ENCODE measurements at places on chromosomes 4 and X.
A peak's percentile ranks its signal among the peaks of the same experiment; 100 is the strongest.

GRCh38 chr4:171588051-171588545, 225.1 kb upstream of the GALNTL6 start:
- no peak for DNase-seq

- no peak for DNase-seq
Observed at GRCh38 chrX:153970357-153971123, 1.1 kb downstream of the HCFC1 start.

DNA sequence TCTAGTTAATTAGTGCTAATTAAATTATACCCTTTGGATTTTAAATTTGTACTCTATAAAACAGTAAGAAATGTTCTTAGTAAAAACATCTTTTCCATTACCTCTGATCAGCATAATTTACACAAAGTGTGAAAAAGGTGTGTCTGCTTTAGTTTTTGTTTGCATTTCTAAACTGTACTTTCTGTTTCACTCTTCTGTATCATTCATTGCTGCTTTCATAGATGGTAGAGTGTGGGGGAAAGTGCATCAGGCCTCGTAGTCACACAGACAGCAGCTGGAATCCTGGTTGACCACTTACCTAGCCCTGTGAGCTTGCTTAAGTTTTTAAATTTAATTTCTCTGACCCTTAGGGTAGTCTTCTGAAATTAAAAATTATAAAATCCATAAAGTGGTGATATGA, 275.4 kb upstream of the PITX2 start:
- no peak for DNase-seq

- no peak for DNase-seq
Observed at GRCh38 chrX:93985344-93986307, 311.6 kb downstream of the FAM133A start.

- DNase-seq: no peak
Observed at GRCh38 chr4:177632481-177632880, 190.2 kb upstream of the AGA start.

DNA sequence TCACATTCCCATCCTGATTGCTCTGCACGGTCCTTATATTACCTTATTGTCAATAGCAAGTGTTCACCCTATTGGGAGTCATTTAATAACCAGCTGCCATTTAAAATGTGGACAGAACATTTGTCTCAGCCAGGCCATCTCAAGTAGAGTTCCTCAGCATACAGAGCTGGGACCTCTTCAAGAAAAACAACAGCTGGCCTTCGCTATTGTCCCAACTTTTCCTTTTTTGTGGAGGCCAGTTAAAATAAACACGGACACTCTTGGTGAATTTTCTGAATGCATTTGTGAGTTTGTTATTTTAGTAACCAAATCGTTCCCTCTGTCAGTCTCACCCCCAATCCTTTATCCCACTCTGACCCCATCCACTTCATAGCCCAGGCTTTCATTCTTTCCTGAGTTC, 395.3 kb upstream of the PITX2 start:
- no peak for DNase-seq

- no peak for DNase-seq
Observed at GRCh38 chr4:145895056-145895455, 43.6 kb downstream of the ZNF827 start.

- no peak for DNase-seq
Observed at GRCh38 chrX:2967998-2968909, 38.1 kb upstream of the ARSH start.

GRCh38 chr4:108322497-108322896, 153.8 kb upstream of the LEF1 start:
- no peak for DNase-seq

DNA sequence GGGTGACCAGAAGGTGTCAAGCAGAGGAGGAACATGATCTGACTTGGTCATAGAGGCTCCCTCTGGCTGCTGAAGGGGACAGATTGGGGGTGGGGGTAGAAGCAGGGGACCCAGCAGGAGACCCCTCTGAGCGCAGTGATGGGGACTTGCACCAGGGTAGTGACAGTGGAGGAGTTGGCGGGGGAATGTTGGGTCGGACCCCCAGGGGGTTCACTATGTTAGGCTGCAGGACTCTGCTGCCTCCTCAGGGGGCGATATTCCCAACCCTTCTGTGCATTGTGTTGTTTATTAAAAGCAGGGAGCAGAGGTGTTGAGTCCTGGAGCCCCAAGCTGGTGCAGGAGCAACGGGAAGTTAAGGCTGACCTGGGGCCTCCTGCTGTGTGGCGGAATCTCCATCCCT, 8.8 kb downstream of the WDR13 start:
- no peak for DNase-seq

GRCh38 chr4:13601048-13601447, 26.5 kb downstream of the BOD1L1 start:
- DNase-seq: no peak

DNA sequence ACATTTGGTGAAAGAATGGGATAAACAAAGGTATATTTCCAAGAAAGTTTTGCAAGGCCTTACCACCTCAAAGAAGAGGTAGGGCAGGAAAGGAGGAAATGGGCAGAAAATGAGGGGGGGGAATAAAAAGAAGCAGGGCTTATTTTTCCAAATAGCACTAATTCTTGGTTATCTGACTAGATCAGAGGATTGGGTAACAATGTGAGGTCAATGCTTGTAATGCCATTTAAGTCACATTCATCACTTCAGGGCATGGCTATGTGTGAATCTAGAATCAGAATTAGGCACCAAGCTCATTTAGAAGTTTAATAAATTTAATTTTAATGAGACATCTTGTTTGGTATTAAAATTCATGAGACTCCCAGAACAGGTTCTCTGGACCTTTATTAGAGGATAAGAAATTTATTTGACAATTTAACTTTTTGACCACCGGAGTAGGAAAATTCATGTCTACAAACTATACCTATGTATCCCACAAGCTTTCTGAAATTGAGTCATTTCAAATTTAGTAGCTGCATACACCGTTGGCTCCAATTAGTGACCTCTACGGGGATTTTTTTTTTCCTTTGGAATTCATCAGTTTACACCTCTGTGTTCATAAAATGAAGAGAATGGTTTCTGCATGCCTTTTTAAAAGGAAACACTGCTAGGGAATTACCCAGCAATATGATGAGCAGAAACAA, 1.4 kb upstream of the STS start:
- no peak for DNase-seq

GRCh38 chr4:181475781-181476507, 767.3 kb upstream of the TENM3 start:
- DNase-seq: no peak

GRCh38 chrX:135596495-135596894, 76.0 kb downstream of the INTS6L start:
- peak; percentile 0 for DNase-seq

DNA sequence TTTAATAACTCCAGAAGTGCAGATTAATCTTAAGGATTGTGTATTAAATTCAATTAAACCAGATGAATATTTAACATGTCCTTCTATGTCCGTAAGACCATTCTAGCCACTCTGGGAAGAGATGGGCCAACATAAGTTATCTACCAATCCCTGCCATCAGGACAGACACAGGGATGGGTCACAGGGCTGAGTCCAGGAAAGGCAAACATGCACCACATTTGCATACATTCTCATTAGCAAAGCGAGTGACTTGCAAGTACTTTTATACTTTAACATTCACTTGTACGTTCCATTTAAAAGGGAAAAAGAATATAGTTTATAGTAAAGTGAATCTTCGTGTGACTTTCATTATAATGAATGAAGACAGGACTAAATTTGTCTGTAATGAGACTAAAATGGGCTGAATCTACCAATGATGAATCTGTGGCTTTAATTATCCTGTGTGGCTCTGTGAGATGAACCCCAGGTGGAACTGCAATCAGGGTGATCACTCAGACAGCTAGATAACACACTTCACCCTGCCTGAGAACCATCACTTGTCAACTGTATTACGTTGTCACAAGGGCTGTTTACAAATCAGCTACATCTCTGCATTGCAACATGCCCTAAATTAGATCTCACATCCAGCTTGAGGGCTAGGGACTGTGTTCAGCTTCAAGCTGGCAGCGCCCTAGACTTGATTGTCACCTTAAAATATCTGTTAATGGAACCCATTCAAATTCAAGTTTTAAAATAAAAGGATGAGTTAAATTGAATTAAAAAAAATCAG, 77.2 kb downstream of the SH3KBP1 start:
- no peak for DNase-seq

DNA sequence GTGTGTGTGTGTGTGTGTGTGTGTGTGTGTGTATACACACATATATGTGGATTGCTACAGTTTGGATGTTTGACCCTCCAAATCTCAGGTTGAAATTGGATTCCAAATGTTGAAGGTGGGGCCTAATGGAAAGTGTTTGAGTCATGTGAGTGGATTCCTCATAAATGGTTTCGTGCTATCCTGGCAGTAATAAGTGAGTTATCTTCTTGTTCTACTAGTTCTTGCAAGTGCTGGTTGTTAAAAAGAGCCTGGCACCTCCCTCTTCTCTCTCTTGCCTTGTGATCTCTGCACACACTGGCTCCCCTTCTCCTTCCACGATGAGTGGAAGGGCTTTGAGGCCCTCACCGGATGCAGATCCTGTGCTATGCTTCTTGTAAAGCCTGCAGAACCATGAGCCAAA, 344.1 kb downstream of the SH2D1A start:
- DNase-seq: no peak
